SJCRH30 (cell line): ENCODE measurements at places on chromosomes 4 and X. TPM values are rescaled to one million over a fixed set of nuclear protein-coding genes. Genes with fewer than 3 reads are reported as not detected.

DNA sequence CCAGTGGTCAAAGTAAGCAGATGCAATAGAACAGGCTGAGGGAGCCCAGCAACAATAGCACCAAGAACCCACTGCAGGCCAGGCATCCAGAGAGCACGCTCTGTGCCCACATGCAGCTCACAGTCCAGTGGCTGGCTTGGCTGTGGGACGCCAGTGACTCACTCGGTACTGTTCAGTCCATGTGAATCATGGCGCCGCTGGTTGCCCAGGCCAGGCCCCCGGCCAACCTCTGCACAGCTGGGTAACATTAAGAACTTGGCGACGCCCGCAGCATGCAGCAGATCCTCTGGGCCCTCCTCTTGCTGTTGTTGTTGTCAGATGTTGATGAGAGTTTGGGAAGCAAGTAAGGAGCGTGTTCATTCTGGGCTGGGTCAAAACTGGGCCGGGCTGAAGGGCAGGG is 60.5 kb downstream of the MSX1 start:
- DNase-seq = no peak

DNA sequence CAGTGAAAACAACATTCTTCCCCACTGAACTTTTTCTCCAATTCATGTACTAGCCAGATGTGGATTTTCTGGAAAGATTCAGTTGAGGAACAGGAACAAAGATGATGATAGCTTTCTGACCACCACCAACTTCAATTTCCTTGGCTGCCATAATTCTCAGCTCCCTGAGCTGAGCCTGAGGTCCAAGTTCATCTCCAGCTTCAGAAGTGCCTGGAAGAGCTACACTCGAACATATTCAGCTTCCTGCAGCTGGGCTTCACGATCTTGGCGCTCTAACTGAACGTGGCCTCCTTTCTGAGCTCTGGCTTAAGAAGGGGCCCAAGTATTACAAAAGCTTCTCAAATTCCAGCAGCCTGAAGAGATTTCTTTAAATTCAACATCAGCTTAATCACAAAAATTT is 83.9 kb downstream of the QDPR start:
- DNase-seq = no peak

GRCh38 chr4:16524911-16525554 is 298.8 kb upstream of the TAPT1 start:
- peak; percentile 9 for DNase-seq

Gene CABS1
- not detected in 2 replicates for total RNA-seq

GRCh38 chr4:65457011-65457410 is 213.3 kb downstream of the EPHA5 start:
- no peak for DNase-seq

Gene DDX53
- 0.06 TPM in 1 of 2 replicates, not detected in the other for total RNA-seq

DNA sequence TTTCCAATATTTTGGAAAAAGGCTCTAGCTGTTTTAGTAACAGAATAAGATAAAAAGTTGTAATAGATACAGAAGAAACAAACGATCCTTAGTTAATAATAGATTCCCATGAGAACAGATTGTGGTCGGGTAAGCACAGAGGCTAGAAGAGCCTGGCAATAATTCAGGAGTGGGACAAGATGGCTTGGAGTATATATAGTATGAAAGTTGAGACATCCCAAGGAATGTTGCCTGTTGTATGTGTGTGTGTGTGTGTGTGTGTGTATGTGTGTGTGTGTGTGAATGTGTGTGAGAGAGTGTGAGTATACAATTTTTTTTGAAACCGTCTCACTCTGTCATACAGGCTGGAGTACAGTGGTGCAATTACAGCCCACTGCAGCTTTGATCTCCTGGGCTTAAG is 150.7 kb downstream of the PDGFC start:
- no peak for DNase-seq

GRCh38 chrX:77528034-77528433 is 80.8 kb downstream of the FGF16 start:
- DNase-seq = no peak

GRCh38 chrX:109889289-109890006 is 113.5 kb upstream of the TMEM164 start:
- DNase-seq = no peak

Gene ETDA
- not detected in 2 replicates for total RNA-seq

GRCh38 chrX:119817130-119817690 is 25.8 kb upstream of the RPL39 start:
- DNase-seq = no peak

- no peak for DNase-seq
These were observed 165.6 kb upstream of the S100G start for GRCh38 chrX:16484338-16484737.

DNA sequence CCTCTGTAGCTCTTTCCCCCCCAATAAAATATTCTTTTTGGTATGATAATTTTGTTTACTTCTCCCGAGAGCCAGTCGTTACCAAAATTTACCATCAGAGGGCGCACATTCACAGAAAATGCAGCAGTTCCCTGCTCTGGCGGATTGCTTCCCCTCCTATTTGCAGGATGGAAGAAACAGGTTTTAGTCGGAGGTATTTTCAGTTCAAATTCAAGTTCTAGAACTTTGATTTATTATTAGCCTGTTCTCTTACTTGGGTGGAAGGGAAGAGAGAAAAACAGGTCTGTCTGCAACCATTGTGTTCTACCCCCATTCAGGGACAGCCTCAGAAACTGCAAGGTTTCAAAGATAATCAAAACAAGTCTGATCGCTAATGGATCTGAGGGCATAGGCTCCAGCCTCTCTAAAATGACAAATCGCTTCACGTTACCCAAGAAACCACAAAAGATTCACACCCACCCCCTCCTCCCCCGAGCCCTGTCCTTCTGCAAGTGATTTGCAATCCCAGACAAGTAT is 263.8 kb upstream of the RPS6KA3 start:
- peak; percentile 78 for DNase-seq

GRCh38 chr4:129043523-129043922 is 49.8 kb downstream of the SCLT1 start:
- DNase-seq = no peak

GRCh38 chr4:175308236-175308635 is 390.1 kb downstream of the ADAM29 start:
- no peak for DNase-seq

Gene TLR7
- total RNA-seq = not detected in 2 replicates

GRCh38 chrX:37781081-37781480 is 1.2 kb downstream of the CYBB start:
- no peak for DNase-seq

DNA sequence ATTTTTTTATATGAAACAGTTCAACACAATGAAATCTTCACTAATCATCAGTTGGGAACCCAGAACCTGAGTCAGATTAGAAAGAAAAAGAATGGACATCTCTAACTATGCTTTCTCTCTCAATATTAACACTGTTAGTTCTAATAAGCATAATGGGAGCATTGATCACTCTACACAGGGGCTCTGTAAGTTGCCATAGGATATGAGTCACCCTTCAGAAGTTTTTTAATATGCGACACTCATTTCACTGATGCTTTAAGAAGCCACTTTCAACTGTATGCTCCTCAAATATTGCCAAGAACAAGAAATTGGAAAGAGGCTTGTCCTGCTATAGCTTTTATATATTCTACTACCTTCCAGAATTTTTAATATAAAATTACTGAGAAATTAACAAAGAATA is 187.0 kb downstream of the AASDH start:
- no peak for DNase-seq

DNA sequence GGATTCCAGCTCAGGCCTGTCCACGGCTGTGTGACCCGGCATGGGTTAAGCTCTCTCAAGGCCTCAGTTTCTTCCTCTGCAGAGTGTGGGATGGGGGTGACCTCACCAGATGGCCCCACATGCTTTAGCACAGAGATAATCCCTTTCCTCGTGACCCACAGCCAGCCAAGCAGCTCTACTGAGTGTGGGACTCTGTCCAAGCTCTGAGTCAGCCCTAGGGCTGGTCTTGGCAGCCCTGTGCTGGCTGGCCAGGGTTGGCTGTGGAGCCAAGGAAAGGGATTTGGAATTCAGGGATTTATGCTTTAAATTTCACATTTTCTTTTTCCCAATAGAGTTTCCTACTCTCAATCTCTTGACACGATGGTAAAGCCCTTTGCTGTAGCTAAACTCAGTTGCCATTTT is 19.7 kb upstream of the SPON2 start:
- DNase-seq = peak; percentile 80

DNA sequence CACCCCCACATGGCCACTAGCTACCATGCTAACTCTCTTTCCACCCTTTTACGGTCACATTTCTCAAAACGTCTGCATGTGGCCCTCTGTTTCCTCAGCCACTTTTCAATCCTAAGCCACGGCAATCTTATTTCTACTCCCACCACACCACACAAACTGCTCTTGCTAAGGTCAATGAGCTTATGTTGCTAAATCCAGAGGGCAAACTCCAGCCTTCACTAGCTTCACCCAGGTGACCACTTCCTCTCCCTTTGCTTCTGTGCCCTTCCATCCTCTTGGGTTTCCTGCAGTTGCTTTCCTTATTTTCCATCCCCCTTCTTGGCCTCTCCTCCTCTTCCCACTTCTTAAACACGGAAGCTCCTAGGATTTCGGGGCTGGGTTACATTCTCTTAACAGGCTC is 16.5 kb downstream of the CETN2 start:
- DNase-seq = no peak

Gene RAB40A
- 0.04 TPM in 1 of 2 replicates, not detected in the other for total RNA-seq

GRCh38 chr4:81375745-81376144 is 96.0 kb downstream of the RASGEF1B start:
- DNase-seq = no peak

DNA sequence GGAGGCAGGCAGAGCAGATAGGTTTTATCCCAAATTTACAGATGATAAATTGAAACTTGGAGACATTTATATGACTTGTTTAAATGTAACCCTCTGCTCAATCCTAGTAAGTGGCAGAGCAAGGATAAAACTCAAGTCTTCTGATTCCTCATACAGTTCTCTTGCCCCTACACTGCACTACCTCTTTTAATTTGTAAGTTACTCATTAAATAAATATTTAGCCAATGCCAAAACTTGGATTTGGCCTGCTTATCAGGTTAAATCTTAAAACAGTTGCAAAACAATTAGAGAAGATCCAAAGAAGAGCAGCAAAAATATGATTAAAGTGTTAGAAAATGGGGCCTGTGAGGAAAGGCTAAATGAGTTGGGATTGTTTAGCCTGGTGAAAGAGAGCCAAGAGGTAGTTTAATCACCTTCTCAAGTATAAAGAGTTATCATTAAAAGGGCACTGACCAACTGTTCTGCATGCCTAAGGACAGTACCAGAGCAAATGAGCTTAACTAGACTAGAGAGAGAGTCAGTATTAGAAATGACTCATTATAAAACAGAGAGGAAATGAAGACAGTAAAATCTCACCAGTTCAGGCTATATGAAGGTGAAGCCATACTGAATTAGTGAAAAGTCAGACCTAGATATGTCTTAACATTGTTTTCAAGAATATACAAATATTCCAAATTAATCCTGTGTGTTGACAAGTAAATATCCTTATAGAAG is 146.3 kb downstream of the GRIA3 start:
- DNase-seq = no peak

Gene YIPF7
- total RNA-seq = not detected in 2 replicates

DNA sequence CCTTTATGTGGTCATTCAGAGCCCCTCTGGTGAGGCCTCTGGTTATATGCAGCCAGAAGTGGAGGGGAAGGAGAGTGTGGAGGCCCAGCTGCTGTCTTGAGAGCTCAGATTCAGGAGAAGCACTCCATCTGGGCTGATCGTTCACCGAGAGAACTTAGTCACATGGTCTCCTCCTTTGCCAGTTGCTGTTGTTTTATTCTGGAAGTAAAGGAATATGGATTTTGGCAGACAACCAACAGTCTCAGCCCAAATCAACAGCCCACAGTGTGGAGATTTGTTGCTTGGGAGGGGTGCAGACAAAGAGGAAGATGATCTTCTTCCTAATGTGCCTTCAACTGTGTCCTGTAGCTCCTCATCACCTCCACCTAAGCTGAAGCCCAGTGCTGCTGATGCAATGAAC is 355.4 kb downstream of the ANK2 start:
- peak; percentile 12 for DNase-seq

Gene FTSJ1
- total RNA-seq = 28.0 and 29.4 TPM in 2 replicates

GRCh38 chr4:77801260-77801608 is 17.9 kb downstream of the CNOT6L start:
- no peak for DNase-seq

GRCh38 chr4:163166041-163166579 is 580 bp downstream of the NAF1 start:
- peak; percentile 36 for DNase-seq

Gene RNF212
- not detected in 2 replicates for total RNA-seq

GRCh38 chr4:156547439-156547838 is 424.2 kb downstream of the PDGFC start:
- no peak for DNase-seq

Gene CXXC4
- total RNA-seq = 3.3 and 4.6 TPM in 2 replicates

DNA sequence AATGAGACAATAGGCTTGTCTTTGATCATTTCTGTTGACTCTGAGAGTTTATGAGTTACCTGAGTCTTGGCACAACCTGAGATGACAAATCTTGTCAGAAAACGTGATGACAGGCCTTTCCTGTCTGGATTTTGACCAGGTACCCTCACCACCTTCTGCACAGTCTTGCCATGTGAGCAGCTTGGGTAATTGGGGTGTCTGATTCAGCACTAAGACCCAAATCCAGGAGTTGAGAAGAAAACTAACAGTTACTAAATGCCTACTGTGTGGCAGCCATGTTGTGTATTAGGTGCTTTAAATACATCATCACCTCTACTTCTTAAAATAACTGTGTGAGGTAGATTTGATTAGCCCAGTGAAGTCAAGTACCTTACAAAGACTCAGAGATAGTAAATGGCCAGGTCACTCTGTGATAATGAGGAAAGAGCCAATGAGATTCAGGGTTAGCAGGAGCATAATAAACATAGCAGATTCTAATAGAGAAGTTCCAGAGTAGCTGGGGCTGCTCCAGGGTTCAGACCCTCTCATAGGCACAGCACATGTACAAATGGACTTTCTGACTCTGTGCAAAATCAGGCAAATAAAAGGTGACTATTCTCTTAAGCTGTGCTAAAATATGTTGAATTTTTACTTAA is 2.8 kb downstream of the EREG start:
- no peak for DNase-seq

Gene RPS6KA6
- 7.7 and 7.9 TPM in 2 replicates for total RNA-seq

Gene FGG
- not detected in 2 replicates for total RNA-seq

Gene SPANXA1
- total RNA-seq = not detected in 2 replicates
